ENCODE measurements at places on chromosomes 11 and 22.

GRCh38 chr11:3929649-3930048 lies 74.2 kb downstream of the STIM1 start:
- no peak for DNase-seq

DNA sequence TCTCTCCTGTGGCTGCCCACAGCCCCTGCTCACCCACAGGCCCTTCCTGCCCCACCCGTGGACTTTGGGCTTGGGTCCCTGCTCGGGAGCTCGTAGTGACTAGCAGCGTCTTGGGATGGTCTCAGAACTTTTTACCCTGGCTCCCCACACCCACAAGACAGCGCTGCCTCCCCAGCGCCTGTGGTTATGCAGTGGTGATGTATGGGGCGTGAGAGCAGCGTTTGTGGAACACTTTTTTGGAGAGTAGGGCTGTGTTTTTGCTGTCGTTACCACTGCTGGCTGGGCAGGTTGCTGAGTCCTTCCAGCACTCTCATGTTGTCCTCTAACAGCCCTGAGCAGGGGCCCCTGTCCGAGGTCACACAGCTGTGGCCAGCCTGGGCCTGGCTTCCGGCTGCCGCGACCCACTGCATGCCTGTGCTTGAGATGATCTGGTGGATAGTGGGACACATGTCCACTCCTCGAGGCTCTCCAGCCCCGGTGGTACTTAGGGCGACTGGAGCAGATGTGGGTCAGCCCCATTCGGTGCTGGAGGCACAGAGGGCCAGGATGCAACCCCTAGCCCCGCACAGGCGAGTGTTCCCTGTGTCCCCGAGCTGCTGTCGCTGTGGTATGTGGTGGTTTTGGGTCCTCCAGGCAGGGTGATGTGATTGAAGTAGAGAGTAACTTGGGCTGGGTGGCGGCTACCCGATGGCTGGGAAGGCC lies 7.1 kb upstream of the GRAMD4 start:
- no peak for DNase-seq

GRCh38 chr11:74532501-74533246 lies 39.1 kb upstream of the LIPT2 start:
- DNase-seq = no peak

GRCh38 chr11:130246738-130247137 lies 68.0 kb downstream of the ZBTB44 start:
- DNase-seq = no peak

- DNase-seq = no peak
Observed at GRCh38 chr11:132005887-132006286, 635.5 kb downstream of the NTM start.

GRCh38 chr11:73990730-73991129 lies 8.1 kb upstream of the UCP2 start:
- no peak for DNase-seq

DNA sequence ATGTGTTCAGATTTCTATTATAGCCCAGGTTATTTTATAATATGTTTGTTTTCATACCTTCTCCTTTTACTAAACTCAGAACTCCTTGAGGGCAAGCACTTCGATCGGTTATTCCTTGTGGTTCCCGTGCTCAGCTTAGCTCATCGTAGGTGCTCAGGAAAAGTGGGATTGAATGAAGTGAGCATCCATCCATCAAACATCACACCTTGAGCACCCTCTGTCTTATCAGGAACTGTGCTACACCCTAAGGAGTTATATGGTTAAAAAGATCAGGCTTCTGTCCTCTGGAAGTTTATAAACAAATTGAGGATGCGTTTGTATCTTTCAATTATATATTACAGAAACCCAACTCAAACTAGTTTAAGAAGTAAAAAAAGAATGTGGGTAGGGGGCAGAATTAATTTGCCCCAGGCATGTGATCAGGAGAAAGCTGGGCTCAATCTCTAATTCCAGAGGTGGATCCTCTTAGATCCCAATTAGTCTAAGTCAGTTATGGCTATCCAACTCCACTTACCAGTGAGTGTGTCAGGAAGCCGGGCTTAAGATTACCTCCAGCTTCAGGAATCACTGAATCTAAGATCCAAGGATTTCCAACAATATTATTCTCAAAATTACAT lies 59.9 kb upstream of the RRAS2 start:
- no peak for DNase-seq

DNA sequence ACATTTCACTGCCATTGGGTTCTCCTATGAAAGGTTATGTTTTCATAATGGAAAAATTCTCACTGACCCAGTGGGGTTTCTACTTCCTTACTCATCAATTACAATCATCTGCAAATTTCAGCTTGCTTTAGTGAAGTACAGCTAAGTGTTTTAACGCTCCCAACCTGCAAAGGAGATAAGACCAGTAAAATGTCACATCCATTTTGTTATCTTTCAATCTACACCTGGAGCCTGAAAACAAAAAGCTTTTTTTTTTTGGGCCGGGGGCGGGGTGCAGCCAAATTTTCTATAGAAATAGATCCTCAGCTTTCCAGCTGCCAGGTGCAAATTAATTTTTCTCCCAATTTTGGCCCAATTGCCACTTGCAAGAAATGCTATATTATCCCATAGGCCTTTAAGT lies 40.6 kb downstream of the CADM1 start:
- DNase-seq = no peak

GRCh38 chr11:2207212-2207611 lies 35.6 kb upstream of the TH start:
- no peak for DNase-seq

DNA sequence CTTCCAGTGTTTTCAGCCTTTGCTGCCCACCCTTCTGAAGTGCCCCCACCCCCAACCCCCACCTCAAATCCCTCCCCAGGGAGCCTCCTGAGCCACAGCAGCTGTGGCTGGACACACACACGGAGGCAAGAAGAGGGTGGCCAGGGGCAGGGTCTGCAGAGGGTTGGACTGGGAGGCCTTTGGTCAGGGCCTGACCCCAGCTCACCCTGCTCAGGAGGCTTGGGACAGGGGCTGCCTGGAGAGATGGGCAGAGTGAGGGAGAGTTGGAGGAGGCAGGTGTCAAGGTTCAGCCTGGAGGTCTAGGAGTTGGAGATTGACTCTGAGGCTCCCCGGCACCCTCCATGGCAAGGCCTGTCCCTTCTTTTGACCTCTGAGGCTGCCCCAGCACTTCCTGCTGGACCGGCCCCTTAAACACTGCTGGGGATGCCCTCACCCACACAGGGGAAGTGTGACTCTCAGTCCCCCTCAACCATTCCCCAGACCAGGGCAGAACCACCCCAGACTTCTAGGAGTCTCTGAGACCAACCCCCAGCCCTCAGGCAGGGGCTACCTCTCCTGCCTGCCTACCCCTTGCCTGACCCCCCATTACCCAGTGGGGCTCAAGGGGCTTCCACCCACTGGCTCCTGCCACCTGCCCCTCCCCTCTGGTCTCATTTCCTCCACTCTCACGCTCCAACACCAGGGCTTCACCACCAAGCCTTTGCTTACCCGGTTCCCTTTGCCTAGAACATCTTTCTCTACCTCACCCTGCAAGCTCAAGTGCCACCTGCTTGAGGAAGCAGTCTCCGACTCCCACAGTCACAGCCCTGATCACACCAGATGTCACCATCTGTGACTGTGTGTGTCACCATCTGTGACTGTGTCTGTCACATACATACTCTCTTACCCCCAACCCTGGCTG lies 8.6 kb downstream of the ARAP1 start:
- no peak for DNase-seq

DNA sequence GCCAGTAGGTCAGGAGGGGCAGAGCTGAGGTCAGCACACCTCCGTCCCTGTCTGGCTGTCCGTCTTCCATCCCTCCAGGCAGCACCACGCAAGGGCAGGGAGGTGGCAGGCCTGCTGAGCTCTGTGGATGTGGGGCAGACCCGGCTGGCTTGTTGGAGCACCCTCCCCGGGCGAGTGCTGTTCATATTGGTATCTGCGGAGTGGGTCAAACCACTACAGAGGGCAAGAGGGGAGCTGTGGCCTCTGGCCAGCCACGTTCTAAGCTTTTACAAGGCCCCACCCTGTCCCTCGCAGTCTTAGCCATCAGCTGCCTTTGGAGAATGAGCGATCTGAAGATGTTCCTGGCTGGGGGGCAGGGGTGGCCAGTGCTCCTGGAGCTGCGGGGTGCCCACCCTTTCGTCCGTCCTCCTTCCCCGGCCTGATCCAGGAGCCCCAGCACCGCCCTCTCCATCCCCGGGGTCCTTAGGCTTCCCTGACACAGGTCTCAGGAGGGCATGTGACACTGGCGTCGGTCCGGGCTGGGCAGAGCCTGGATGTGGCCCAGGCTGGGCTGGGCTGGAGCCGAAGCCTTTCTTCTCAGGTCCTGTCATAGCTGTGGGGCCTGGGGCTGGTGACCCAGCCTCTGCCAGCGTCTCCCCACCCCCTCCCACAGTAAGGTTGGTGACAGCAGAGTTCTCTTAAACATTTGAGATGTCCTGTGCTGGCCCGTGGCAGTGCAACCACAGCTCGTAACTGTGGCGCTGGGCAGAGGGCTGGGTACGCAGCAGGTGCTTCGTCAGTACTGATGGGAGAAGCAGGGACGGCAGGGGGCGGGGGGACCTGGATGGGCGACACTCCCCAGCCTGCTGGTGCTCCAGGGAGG lies 31.7 kb upstream of the GRAMD4 start:
- DNase-seq = no peak

DNA sequence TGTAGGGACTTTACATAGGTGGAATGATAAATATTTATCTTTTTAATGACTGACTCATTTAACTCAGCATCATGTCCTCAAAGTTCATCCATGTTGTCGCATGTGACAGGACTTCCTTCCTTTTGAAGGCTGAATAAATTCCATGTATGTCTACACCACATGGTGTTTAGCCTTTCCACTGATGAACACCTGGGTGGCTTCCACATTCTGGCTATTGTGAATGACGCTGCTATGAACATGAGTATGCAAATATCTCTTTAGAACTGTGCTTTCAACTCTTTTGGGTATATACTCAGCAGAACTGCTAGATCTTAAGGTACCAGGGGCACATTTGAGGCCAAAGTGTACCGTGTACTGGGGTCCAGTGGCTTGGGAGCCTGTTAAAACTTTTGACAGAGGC lies 24.1 kb downstream of the LARGE1 start:
- DNase-seq = no peak

- no peak for DNase-seq
Observed at GRCh38 chr22:28819253-28820096, 19.1 kb upstream of the XBP1 start.

- DNase-seq = no peak
Observed at GRCh38 chr11:81886406-81887075, 847.1 kb downstream of the FAM181B start.

GRCh38 chr11:122646549-122647340 lies 8.8 kb upstream of the UBASH3B start:
- DNase-seq = no peak

GRCh38 chr11:121385688-121386087 lies 66.4 kb upstream of the SORL1 start:
- DNase-seq = peak; percentile 63

GRCh38 chr22:36795633-36796032 lies 19.7 kb upstream of the IFT27 start:
- no peak for DNase-seq

DNA sequence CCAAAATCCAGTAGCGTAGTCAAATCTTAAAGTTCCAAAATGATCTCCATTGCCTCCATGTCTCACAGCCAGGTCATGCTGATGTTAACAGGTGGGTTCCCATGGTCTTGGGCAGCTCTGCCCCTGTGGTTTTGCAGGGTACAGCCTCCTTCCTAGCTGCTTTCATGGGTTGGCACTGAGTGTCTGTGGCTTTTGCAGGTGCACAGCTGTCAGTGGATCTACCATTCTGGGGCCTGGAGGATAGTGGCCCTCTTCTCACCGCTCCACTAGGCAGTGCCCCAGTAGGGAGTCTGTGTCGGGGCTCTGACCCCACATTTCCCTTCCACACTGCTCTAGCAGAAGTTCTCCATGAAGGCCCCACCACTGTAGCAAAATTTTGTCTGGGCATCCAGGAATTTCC lies 132.8 kb downstream of the KCNC1 start:
- no peak for DNase-seq

DNA sequence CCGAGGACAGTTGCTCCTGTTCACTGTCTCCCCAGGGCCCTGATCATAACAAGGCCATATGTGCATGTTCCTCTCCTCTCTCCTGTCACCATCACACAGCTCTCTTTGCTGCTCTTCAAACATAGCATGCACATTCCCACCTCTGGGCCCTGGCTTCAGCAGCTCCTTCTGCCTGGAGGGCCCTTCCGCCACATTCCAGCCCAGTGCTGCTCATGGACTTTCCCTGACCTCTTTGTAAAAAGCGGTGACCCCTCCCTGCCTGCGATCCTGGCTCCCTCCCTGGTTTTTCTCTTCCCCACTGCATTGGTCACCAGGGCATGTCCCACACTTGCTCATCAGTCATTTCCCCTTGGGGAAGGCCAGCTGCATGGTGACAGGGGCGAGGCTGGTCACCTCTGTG lies 98.2 kb downstream of the MYO18B start:
- no peak for DNase-seq

GRCh38 chr22:46092670-46093410 lies 57.5 kb upstream of the PPARA start:
- DNase-seq = no peak

- no peak for DNase-seq
Observed at GRCh38 chr22:42142771-42143461, 12.3 kb upstream of the CYP2D6 start.

Data from hippocampal formation (tissue), 2 donors.